ENCODE measurements at places on chromosomes 12 and 14.

- DNase-seq: peak; percentile 50
These were observed 22.3 kb upstream of the HECTD1 start for GRCh38 chr14:31229638-31230572.

GRCh38 chr12:131365821-131366260, 345.0 kb upstream of the SFSWAP start:
- DNase-seq: no peak

DNA sequence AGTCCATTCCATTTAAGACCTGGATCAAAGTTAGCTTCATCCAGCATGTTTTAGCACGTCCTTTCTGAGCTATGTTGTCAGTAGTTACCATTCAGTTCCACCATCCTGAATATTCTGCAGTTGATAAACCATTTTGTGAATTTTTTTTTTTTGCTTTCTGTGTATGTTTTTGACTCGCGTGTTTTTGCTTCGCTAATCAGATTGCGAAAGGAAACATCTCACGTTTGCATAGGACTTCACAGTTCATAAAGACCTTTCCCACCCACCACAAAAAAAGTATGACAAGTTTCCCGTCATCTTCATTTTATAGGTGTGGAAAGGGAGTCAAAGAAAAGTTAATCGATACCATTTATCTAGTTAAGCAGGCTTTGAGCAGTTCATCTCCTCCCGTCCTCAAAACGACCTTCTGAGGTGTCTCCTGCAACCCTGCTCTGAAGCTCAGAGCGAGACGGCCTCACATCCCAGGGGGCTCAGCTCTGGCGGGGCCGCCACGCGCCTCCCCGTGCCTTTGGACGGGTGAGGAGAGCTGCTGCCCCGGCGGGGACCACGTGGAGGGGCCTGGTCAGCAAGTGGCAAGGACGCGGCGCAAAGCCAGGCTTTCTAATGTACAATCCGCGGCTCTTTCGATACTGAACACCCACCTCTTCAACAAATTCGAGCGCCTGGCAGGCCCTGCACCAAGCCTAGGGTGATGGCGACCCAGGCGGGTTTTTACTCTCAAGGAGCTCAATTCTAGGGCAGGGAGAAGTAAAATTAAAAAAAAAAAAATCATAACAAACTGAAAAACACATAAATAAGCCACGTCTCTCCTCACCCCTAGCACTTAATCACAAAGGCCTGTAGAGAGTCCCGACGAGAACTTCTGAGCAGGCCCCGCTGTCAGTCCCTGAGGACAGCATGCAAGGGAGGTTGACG, 988 bp upstream of the TMEM263 start:
- peak; percentile 48 for DNase-seq

- no peak for DNase-seq
These were observed 105.9 kb downstream of the MED13L start for GRCh38 chr12:116171549-116171948.

DNA sequence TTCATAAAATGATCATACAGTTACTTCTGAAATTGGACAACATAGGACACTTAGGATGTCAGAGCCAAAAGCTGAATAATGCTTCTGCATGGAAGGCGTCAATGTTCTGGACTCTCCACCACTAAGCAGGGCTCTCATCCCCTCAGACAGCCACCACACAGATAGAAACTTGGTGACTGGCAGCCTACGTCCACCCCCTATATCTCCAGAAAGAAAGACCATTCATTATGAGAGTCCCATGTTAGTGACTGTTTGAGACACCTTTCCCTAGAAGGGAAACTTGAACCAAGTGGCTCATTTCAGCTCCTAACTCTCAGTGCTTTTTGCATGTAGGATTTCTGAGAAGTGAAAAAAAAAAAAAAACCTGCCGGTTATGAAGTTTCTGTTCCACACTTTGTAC, 251.0 kb upstream of the FKBP4 start:
- no peak for DNase-seq

DNA sequence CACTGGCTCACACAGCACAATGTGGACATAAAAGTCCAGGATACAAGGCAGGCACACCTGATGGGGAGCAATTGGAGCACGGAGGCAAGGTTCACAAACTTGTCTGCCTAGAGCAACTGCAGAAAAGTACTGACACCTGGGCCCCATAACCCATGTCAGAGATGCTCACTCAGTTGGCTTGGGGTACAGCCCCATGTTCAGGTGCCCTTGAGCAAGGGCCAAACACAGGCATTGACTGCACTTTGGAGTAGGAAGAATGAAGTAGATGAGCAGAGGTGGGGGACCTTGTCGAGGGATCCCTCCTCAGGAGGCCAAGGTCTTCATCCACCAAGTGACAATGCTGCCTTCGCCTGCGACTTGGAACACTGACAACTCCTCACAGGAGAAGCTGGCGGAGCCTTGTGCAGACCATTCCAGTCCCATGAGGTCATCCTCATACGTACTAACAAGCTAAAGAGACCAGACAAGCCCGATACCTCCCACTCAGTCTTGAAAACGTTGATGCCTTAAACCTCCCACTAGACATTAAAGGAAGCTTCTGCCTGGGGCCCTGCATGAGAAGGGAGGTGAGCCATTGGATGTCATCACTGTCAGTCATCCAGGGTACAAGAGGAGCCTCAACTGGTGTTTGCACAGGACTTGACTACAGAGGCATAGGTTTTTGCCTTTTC, 42.5 kb upstream of the C14orf180 start:
- no peak for DNase-seq

DNA sequence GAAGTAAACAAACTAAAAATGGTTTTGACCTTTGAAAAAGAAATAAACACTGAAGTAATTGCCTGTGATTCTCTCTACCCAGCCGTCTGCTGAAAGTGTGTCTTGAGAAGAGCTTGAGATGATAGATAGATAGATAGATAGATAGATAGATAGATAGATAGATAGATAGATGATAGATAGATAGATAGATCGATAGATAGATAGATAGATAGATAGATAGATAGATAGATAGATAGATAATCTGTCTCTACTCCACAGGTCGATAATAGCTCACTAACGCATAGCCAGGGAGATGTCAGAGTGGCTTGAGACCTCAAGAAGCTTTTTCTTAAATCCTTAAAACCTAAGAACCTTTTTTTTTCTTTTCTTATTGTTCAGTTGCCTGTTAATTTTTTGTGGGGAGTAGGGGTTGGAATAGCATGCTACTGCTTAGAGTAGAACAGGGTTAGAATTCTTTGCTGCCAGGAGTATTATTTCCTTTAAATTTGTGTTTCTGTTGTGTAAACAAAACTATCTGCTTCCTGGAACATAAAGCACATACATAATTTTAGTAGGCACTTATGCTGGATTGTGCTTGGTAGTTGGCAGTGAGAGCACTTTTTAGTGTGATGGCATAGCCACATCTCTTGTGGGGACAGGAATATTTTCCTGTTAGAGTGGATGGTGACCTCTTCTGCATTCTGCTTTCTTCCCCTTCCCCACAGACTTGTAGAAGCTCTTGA, 169.5 kb downstream of the FBXL14 start:
- DNase-seq: no peak

- DNase-seq: no peak
These were observed 1.8 kb downstream of the ISCA2 start for GRCh38 chr14:74495356-74495755.

DNA sequence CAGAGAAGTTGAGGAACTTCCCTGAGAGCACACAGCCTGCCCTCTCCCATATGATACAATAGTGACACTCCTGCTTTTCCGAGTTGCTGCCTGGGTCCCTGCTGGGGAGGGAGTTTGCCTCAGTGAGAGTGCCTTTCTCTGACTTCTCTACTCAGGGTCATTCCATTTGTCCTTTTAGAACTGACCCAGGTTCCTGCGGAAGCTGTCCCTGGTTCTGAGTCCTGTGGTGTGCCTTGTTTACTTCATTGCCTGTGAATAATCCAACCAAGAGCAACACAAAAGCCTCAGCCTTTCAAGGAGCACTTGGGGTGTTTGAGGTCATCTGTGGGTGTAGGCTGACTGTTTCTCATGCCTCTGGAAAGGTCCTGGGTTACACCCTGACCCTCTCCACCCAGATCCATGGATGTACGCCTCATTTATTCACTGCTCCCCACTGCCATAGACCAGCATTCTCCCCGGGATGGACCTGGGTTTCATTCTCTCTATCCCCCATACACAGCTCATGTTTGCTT, 13.6 kb downstream of the SERPINA1 start:
- no peak for DNase-seq

DNA sequence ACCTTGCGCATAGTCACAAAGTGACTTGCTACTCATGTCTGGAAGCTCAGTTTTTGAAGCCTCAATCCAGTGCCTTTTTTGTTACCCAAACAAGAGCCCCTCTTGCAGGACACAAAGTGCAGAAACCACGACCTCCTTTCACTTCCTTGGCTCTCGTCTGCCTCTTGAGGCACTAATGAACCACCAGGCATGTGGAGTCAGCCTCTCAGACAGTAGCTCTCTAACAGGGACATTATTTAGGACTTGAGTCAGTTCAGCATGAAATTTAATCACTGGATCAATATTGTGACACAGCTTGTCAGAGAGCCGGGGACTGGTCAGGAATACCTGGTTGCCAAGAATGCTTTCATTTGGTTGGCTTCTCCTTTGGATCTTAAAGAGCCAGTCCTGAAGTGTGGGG, 46.7 kb downstream of the HSPB8 start:
- DNase-seq: peak; percentile 45

GRCh38 chr14:100584056-100585031, 2.9 kb downstream of the BEGAIN start:
- no peak for DNase-seq

- DNase-seq: no peak
These were observed 105.0 kb upstream of the MYF6 start for GRCh38 chr12:80602455-80602854.

GRCh38 chr14:89767131-89767530, 187.4 kb downstream of the EFCAB11 start:
- DNase-seq: no peak
